SK-MEL-5 (cell line): ENCODE measurements at places on chromosomes 16 and 17.

- DNase-seq, result no peak
These were observed at the start of gene C17orf107 for GRCh38 chr17:4899341-4900230. Gene C17orf107 (plus strand): TSS chr17:4899536. CDS start chr17:4899763, 227 bp downstream.

DNA sequence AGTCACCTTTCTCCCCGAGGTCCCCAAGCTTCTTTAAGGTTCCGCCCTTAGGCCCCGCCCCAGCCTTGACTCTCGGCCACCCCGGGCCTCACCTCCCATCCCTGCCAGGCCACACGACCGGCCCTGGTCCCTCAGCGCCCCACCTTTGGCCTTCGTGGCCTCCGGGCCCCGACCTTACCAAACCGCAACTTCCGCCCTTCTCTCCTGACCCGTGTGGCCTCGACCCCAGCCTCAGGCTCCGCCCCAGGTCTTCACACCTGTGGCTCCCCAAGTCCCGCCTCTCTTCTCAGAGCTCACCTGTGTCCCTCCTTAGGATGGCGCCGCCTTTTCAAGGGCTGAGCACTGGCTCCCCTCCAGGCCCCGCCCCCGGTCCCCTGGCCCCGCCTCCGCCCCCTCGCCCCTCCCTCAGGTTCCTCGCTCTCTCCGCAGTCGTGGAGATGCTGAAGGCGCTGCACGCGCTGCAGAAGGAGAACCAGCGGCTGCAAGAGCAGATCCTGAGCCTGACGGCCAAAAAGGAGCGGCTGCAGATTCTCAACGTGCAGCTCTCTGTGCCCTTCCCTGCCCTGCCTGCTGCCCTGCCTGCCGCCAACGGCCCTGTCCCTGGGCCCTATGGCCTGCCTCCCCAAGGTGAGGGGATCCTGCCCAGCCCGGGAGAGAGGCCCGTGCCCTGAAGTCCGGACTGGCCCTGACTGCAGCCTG is 10.0 kb upstream of the CISD3 start:
- no peak for DNase-seq

DNA sequence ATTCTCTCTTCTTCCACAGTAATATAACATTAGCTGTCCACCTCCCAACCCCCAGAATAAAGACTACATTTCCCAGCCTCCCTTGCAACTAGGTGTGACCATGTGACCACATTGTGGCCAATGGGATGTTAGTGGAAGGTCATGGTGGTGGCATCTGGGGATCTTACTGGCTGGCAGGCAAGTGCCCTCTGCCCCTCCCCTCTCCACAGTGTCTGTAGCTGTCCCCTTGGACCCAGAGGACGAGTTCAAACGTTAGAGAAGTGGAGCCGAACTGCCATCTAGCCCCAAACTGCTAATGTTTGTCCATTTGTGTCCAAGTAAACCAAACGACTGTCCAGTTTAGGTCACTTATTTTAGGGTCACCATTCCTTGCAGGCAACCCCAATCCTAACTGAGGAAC is 26.6 kb upstream of the KCNG4 start:
- peak; percentile 93 for DNase-seq

GRCh38 chr17:50326831-50327364 is 19.0 kb upstream of the XYLT2 start:
- no peak for DNase-seq

DNA sequence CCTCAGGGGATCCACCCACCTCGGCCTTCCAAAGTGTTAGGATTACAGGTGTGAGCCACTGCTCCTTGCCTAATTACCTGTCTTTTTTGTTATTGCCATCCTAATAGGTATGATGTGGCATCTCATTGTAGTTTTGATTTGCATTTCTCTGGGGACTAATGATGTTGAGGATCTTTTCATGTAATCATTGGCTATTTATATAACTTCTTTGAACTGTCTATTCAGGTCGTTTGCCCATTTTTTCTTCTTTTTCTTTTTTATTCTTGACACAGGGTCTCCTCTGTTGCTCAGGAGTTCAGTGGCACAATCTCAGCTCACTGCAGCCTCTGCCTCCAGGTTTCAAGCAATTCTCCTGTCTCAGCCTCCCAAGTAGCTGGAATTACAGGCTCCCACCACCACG is 1.3 kb upstream of the TGFB1I1 start:
- DNase-seq, result no peak

GRCh38 chr17:45374501-45374900 is 57.7 kb upstream of the MAP3K14 start:
- DNase-seq, result no peak

GRCh38 chr16:84454611-84455010 is 49.8 kb downstream of the MEAK7 start:
- DNase-seq, result no peak

GRCh38 chr17:29149431-29150064 is 30.6 kb downstream of the MYO18A start:
- peak; percentile 51 for DNase-seq

- DNase-seq, result no peak
These were observed 25.2 kb downstream of the SREBF1 start for GRCh38 chr17:17811381-17812210.

GRCh38 chr16:28003923-28004322 is 59.6 kb downstream of the GSG1L start:
- no peak for DNase-seq

DNA sequence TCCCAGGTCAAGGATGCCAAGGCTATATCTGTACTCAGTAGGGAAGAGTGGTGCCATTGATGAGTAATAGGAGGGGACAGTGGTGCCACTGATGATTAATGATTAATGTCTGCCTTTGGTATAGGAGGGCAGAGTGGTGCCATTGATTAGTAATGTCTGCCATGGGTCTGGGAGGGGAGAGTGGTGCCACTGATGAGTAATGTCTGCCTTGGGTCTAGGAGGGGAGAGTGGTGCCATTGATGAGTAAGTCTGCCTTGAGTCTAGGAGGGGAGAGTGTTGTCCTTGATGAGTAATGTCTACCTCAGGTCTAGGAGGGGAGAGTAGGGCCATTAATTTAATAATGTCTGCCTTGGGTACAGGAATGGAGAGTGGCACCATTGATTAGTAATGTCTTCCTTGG is 507.8 kb upstream of the EEF2KMT start:
- DNase-seq, result no peak

DNA sequence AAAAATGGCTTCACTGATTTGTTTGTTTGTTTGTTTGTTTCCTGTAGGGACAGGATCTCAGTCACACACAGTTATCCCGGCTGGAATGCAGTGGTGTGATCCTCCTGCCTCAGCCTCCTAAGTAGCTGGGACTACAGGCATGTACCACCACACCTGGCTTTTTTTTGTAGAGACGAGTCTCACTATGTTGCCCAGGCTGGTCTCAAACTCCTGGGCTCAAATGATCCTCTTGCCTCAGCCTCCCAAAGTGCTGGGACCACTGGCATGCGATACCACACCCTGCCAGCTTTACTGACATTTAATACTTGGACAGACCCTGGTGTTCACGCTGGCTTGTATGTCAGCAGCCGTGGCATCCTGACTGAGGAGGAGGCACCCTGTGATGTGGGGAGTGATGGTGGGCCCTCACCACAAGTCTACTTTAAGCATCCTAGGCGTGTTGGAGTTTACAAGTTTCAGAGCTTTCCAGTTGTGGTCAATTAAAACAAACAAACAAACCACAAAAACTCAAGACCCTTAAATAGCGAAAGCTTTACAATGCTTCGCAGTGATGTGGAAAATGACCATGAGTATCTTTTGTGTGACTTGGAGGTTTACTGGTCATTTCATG is 5.1 kb downstream of the ABCA3 start:
- no peak for DNase-seq

GRCh38 chr17:65638221-65638975 is 77.0 kb upstream of the AXIN2 start:
- no peak for DNase-seq

- DNase-seq, result no peak
These were observed 1.8 kb upstream of the HOXB4 start for GRCh38 chr17:48579760-48580554.

- peak; percentile 45 for DNase-seq
These were observed 5.8 kb upstream of the OGFOD3 start for GRCh38 chr17:82424001-82424862.

- no peak for DNase-seq
These were observed 358 bp downstream of the CHRNE start for GRCh38 chr17:4902540-4902939.

GRCh38 chr17:74777901-74778515 is 1.9 kb upstream of the NAT9 start:
- no peak for DNase-seq

GRCh38 chr17:39165178-39165840 is 652 bp downstream of the ARL5C start:
- DNase-seq, result no peak

DNA sequence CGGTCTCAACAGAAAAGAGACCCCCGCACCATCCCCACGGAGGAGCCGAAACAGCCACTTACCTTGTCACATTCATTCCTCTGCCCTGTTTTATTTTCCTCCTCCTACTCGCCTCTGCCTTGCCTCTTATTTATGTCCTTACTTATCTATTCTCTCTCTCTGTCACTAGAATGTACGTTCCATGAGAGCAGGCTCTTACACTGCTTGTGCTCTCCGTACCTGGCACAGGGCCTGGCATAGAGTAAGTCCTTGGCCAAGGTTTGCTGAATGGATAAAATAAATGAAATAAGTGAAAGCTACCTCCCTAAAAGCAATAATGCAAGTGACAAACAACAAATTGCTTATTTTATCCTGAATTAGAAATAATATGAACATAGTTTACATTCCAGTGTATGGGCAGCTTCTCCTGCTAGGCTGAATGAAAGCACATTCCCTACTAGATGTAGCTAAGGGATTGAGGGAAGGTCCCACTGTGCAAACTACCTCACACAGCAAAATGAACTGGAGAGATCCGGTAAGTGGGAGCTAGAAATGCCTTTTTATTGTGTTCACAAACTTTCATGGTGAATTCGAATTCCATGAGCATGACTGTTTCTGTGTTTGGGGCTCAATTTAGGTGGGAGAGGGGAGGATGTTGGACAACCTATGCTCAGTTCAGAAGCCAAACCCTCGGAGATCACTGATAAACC is 173.1 kb downstream of the PARN start:
- DNase-seq, result no peak

- no peak for DNase-seq
These were observed 46.0 kb upstream of the MMP2 start for GRCh38 chr16:55433030-55433429.

GRCh38 chr16:89275837-89276720 is 58.6 kb downstream of the ZNF778 start:
- no peak for DNase-seq

- no peak for DNase-seq
These were observed 1.6 kb downstream of the IRX3 start for GRCh38 chr16:54284931-54285413.

GRCh38 chr17:2828397-2829038 is 32.3 kb downstream of the RAP1GAP2 start:
- DNase-seq, result peak; percentile 63

DNA sequence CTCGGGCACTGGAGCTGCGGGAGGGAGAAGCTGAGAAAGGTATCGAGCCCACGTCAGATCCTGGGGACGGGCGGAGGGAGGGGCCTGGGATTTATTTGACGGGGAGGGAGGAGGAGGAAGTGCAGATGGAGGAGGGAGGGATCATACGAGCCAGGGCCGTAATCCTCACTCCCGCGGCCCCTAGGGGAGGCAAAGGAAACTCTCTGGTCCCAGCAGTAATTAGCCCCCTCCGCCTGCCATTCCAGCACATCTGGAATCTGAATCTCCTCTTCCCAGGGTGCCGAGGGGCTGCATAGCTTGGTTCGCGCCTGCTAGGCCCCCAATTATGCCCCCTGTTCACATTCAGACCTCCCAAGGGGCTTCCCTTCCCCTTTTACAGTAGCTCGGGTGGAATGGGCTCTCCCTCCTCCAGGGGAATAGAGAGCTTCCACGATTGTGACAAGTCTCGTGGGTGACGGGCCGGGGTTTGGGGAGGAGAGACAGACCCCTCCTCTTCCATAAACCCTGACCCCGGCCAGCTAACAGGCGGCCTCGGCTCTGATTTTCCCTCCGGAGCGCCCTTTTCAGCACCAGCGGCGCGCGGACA is at the start of gene SEZ6L2:
Gene SEZ6L2 (minus strand): TSS at position 35 of the 586 bp plus-strand sequence. CDS start 531 bp downstream, outside the sequence.
- peak; percentile 91 for DNase-seq

GRCh38 chr16:8880839-8881510 is 1.2 kb upstream of the LITAFD start:
- no peak for DNase-seq

DNA sequence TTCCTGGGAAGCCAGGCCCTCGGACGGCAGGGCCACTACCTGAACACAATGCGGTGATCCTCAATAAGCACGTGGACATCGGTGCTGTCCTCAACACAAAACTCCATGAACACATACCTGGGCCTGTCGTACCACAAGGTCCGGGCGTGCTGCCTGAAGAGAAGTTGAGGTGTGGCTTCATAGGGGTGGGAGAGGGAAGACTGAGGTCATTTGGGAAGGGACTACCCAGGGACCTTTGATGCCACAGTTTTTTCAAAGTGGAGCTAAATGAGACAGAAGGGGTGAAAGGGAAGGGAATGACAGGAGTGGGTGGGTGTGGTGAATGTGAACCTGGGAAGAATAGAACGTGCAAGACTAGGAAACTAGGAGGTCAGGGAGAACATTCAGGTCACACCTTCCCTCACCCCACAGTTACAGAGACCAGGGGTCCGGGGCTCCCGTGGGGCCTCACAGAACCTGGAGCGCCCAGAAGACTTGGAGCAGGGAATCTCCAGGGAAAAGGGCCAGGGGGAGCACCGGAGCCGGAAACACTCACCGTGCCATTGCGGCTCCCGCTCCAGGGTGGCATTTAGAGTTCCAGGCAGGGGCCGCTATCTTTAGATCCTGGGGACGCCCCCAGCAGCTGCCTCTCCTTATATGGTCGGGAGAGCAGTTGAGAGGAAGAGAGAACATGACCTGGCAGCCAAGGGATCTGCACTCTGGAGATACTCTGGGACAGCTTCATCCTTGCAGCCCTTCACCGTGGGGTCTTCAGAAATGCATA is at the start of gene PTGES3L:
Gene PTGES3L (minus strand): TSS at position 570 of the 763 bp plus-strand sequence. CDS start 27 bp downstream, at position 543.
- DNase-seq, result peak; percentile 34

GRCh38 chr16:5451641-5452040 is 354.0 kb upstream of the EEF2KMT start:
- DNase-seq, result no peak

DNA sequence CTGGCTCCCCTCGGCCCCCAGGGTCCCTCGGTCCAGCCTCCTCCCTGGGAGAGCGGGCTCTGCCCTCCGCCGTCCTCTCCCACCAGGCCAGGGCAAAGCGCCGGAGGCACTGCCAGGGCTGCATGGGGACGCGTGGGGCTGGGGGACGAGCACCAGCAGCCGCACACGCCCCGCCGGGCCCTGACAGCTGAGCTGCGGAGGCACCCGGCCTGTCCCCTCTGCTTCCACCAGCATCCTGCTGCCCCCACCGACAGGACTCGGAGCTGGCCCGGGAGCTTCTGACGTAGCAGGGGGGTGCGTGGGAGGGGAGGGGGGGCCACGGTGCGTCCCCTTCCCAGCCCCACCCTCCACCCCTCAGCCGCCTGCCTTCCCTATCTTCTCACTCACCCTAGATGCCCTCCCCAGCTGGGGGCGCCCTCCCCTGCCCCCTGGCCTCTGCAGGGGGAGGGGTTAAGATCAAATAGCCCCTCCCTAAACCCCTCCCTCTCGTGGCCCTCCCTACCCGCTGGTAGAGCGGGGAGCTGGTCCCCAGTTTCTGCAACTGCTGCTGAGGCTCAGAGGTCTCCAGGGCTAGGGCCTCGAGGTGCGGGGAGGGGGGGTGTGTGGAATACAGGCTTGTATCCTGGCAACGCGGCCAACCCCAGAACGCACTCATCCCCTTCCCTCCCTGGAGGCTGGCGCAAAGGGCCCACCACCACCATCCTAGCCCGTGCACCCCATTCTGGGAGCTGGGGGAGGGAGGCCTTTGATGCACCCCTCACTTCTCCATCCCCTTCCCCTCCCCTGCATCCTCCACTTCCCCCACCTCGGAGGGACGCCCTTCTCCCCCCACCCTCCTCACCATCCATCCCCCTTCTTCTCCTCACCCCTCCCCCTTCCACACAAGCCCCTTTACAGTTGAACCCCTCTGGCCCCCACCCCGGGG is 1.0 kb downstream of the SRCIN1 start:
- DNase-seq, result peak; percentile 26
